LHCN-M2 (cell line): ENCODE measurements at places on chromosomes 6 and 20.

DNA sequence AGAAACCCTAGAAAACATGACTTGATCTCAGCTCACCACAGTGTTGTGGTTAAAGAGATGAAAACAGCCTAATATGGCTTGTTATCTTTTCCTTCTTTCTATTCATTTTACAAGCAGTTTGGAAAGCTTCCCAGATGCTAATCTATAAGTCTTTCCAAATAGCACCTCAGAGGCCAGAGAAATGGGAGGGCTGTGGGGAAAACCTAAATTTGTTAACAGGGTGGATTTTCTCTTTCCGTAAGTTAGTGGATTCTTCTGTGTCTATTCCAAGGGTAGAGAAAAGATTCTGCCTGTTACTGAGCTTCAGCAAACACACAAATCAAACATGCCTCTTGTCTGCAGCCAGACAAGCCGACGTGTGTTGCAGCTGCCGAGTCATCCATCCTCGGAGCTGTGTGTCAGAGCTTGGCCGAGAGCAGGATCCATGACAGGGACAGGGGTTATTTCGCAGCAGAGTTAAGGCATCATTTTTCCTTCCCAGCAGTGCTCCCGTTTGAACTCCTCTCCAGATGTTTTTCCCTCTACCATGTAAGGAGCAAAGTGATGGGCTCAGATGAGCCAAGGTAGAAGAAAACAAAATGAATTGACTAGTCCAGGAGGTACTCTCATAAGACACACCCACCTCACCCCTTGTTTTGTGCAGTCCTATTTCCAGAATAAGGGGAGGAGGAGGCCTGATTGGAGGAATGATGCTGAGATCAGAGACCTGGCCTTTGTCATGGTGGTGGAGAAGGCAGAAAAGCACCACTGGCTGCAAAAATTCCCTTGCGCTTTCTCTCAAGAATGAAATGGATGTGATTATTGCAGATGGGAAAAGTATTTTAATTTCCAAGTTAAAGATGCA lies 560.0 kb downstream of the C6orf118 start:
- peak; percentile 31 for DNase-seq

- DNase-seq, result no peak
Observed at GRCh38 chr6:46940433-46941226, 18.9 kb upstream of the ADGRF5 start.

- DNase-seq, result no peak
Observed at GRCh38 chr6:21591446-21591845, 2.1 kb upstream of the SOX4 start.

- DNase-seq, result peak; percentile 55
Observed at GRCh38 chr6:129370268-129370916, 339.6 kb downstream of the ARHGAP18 start.
